Frontal cortex (tissue), 4 donors: ENCODE measurements at places on chromosomes 5 and 9. TPM values are rescaled to one million over a fixed set of nuclear protein-coding genes. Genes with fewer than 3 reads are reported as not detected.

GRCh38 chr5:58886315-58887207 is 303.7 kb downstream of the RAB3C start:
- no peak for DNase-seq

The GFI1B gene
- 0.41 TPM for total RNA-seq

The FBP2 gene
- not detected for total RNA-seq

The UBE2R2 gene
- total RNA-seq, result 28.5 TPM

- no peak for DNase-seq
Observed at GRCh38 chr5:33530183-33531036, 89.6 kb downstream of the TARS1 start.
